ENCODE measurements at places on chromosomes 11 and 22.

DNA sequence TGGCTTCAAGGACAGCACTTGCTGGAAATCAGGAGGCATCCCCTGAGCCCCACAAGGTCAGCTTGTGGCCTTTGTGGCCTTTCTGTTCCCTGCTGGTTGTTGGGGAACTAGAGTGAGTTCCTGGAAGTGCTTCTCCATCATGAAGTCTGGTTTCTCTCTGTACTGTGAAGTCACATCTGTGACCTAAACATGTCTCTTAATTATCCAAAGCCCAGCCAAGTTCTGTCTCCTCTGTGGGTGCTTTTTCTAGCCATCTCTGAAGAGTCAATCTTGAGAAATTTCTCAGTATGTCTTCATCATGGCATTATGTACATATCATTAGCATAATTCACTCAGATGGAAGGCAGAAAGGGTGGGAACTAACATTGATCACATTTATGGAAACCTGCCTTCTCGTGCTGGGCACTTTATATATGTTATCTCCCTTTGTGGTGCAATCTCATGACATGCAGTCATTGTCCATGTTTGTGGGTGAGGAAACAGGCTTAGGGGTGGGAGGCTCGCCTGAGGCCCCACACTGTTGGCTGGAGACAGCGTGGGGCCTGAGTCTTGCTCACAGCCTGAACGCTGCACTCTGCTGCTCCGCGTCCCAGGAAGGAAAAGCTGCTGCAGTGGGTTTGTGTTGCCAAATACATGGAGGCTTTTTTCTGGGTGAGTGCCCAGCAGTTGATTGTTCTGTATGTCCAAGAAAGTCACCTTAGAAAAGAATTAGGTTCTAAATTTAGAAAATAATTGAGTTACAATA lies 24.6 kb downstream of the IGHMBP2 start:
- no peak for DNase-seq

DNA sequence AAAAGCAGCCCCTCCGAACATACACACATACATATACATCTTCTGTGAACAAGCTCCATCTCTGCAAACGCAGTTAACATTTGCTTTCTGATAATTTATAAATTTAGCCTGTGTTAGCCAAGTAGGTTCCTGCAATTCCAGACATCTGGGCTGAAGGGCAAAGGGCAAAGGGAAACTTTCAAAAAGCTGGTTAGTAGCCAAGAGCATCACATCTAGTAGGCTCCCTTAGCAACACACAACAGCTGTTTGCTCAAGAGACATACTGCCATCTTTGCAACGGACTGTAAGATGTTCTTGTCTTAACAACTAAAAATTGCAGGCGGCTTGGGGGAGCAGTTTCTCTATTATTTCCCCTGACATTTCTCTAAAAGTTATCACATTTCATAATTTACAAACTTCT lies 134.9 kb downstream of the RBFOX2 start:
- DNase-seq = no peak

DNA sequence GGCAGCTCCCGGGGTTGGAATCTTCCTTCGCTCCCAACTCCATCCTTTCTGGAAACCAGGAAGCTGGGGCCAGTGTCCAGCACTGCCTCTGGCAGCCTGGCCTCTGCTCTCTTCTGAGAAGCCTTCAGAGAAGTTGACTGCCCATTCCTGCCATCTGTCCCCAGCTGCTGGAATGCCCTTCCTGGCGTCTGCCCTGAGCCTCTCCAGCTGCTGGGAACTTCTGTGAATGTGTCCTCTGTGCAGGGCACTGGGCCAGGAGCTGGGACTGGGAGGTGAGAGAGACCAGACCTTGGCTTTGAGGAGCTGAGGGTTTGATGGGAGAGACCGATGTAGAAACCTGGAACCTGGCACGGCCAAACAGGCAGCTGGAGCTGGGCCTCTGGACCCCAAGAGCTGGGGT lies 5.9 kb upstream of the SOX10 start:
- no peak for DNase-seq

GRCh38 chr11:66889960-66890359 lies 33.1 kb downstream of the LRFN4 start:
- DNase-seq = no peak

- no peak for DNase-seq
These were observed 15.9 kb downstream of the FBLN1 start for GRCh38 chr22:45518580-45518991.

DNA sequence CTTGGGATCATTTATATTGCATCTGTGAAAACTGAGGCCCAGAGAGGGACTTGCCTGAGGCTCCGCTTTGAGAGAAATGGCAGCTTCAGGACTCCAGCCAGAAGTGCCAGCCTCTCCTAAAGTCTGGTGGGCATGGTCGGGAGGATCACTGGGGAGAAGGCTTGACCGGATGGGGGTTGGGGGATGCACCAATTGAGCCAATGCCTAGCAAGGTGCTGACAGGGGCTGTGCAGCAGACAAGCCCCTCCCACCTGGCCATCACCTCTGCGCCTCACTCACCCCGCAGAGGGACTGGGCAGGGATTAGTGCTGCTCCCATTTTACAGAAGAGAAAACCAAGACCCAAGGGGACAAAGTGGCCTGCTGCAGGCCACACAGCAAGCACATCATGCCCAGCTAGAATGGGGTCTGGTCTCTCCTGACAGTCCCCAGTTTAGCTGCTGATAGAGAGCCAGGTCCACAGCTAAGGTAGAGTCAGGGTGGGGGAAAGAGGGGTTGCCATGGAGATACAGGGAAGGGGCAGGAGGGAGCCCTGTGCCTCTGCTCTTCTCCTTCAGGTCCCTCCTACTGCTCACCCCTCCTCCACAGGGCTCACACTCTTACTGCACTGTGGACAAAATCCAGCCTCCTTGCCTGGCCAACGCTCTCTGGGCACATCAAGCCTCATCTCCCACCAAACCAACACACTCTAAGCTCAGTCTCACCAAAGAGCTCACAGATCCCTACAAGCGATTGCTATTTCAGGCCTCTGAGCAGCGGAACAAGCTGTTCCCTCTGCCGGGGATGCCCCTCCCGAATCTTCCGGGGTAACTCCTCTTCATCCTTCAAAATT lies 29.5 kb downstream of the TEF start:
- DNase-seq = no peak

DNA sequence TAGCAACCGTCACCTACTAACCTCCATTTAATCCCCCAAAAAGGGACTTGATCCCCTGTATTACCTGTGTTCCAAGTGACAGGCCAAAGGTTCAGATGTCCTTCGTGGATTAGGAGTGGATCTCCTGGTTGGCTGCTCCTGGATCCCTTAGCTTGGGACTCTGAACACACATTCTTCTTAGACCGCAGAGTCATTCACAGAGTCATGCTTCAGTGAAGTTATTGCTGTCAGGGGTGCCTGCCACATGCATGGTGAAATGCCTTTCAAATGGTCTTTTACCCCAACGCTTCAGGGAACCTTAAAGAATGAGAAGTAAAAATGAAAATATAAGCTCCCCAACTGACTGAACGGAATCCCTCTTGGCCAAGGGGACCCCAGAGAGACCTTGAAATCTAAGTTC lies 49.1 kb downstream of the ADAMTS8 start:
- no peak for DNase-seq

GRCh38 chr22:46824344-46824909 lies 62.0 kb downstream of the TBC1D22A start:
- DNase-seq = peak; percentile 8

DNA sequence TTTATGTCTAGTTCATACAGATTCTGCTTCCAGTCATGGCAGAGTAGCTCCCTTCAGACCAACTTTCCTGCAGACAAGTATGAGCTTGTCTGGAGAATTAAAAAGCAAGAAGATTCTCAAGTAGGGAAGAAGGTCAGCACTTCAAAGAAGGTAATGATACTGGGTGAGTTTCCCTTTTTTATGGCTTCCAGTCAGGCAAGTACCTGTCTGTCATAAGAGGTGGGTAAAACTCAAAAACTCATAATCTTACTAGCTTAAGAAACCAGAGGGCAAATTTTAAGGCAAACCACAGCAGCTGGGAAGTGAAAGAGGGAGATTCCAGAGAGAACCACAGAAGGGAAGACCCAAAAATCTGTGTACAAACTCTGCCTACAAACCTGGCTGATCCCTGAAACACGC lies 54.2 kb downstream of the DENND5A start:
- peak; percentile 40 for DNase-seq

DNA sequence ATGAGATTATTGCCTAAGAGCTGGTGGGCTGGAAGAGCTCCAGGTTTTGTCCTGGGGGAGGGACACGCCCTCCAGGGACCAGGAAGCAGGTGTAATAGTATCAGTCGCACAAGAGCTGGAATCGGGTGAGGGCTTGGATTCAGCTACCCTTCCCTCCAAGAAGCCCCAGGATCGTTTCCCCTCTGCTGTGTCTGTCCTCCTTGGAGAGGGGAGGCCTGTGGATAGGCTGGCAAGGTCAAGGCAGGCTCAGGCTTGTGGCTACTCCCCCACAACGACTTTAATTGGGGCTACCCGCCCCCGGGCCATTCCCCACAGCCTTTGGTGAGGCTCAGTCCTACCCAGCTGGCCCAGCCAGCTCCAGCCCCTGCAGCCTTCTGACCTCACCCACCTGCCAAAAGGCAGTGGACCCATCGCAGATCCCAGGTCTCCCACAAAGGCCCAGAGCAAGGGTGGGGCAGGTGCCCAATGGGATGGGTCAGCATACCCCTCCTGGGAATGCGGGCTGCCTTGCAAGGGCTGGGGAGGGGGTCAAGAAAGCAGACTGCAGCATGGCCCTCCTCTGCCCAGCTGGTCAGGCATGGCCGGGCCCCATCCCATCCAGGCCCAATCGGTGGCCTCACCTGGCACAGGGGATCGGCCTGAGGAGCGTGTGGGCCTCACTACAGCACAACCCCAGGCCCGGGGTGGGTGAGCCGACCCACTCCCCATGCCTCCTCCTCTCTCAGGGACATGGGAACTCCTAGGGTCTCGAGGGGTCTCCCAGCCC lies 1.0 kb downstream of the CTSD start:
- no peak for DNase-seq

DNA sequence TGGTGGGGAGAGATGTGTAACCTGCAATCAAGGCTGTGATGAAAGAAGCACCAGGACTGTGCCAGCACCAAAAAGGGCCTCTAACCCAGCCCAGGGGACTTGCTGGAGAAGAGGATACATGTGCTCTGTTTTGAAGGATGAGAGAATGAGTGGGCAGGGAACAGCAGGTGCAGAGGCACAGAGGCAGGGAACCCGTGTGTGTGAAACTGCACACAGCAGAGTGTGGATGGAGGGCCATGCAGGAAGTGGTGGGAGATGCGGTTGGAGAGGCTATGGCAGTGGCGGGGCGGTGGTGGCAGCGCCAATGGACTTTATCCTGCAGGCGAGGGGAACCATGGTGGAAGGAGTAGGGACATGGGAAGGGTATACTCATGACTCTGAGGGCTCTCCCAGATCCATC lies 25.2 kb upstream of the LRRC32 start:
- no peak for DNase-seq

DNA sequence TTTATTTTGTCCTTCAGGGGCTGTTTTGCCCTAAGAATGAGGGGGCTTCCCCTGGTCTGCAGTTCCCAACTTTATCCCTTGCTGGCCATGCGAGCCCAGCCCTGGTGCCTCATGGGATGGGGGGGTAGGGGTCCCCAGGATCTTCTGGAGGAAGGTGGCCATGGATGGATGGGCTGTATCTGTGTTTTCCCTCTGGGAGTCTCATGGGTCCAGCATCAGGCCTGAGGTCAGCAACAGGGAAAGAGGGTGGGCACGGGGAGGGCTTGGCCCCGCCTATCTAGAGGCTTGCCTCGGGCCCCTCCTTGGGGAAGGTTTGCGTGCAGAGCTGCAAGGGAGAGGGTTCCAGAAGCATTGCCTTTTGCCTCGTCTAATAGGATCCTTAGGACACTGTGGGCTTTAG lies 10.8 kb upstream of the ADORA2A start:
- DNase-seq = no peak

GRCh38 chr11:130467116-130467900 lies 18.9 kb downstream of the ADAMTS15 start:
- DNase-seq = no peak

DNA sequence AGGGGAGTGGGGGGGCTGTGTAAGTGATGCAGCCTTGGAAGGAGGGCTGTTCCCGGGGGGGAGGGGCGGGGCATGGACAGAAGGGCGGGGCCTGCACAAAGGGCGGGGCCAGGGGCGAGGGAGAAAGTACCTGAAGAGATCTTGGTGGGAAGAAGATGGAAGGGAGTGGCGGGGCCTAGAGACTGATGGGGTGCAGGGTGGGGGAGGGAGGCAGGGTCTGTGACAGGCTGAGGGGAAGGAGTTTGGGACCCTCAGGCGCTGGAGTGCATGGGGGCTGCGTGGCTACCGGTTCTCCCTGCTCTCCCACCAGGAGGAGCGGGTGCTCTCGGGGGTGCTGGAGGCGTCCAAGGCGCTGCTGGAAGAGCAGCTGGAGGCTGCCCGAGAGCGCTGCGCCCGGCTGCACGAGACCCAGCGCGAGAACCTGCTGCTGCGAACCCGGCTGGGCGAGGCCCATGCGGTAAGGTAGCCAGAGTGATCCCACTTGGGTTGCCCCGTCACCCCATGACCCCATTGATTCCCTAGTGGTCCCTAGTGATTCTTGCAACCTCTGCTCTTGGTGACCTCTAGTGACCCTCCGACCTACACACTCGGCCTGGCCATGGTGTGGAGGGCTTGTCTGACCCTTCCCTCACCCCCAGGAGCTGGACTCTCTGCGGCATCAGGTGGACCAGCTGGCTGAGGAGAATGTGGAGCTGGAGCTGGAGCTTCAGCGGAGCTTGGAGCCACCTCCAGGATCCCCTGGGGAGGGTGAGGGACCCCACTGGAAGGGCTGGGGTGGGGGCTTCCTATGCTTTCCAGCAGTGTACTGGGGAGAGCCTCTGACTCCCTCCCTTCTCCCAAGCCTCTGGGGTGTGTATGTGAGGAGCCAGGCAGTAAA lies 3.1 kb downstream of the CCDC88B start:
- no peak for DNase-seq

- DNase-seq = peak; percentile 19
These were observed 195.4 kb downstream of the METTL15 start for GRCh38 chr11:28303477-28304191.

DNA sequence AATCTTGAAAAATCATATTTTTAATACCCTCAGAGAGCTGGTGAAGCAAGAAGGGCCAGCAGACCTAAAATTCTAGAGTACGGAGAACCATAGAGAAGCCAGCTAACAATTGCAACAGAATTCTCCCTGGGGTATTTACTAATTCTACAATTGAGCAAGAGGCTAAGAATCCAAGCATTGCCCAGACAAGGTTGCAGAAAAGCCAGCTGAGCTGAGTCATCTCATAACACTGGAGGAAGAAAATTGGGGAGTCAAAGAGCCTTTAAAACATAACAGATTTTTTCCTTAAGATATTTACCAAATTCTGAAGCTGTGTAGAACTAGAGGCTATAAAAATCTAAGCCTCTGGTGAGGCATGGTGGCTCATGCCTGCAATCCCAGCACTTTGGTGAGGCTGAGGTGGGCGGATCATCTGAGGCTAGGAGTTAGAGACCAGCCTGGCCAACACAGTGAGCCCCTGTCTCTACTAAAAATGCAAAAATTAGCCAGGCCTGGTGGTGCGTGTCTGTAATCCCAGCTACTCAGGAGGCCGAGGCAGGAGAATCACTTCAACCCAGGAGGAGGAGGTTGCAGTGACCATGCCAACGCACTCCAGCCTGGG lies 13.6 kb upstream of the TMEM216 start:
- DNase-seq = peak; percentile 96

GRCh38 chr22:20058989-20059770 lies 20.9 kb upstream of the DGCR8 start:
- no peak for DNase-seq

- peak; percentile 89 for DNase-seq
These were observed 77.4 kb upstream of the WNT7B start for GRCh38 chr22:46054091-46055073.

- peak; percentile 75 for DNase-seq
These were observed 19.7 kb downstream of the ALX4 start for GRCh38 chr11:44290208-44290607.

- DNase-seq = peak; percentile 41
These were observed 23.7 kb downstream of the NCF4 start for GRCh38 chr22:36884349-36885158.

GRCh38 chr11:119120639-119121007 lies 757 bp upstream of the HINFP start:
- peak; percentile 58 for DNase-seq
